T-helper 17 cell (primary cell): ENCODE measurements at places on chromosomes 5 and 9. TPM values are rescaled to one million over a fixed set of nuclear protein-coding genes. Genes with fewer than 3 reads are reported as not detected.
A peak's percentile ranks its signal among the peaks of the same experiment; 100 is the strongest.

The ADRA1B gene
- not detected for total RNA-seq

The WHRN gene
- 18.2 TPM for total RNA-seq

The IFNA13 gene
- total RNA-seq: not detected

The PAXX gene
- total RNA-seq: 89.9 TPM

DNA sequence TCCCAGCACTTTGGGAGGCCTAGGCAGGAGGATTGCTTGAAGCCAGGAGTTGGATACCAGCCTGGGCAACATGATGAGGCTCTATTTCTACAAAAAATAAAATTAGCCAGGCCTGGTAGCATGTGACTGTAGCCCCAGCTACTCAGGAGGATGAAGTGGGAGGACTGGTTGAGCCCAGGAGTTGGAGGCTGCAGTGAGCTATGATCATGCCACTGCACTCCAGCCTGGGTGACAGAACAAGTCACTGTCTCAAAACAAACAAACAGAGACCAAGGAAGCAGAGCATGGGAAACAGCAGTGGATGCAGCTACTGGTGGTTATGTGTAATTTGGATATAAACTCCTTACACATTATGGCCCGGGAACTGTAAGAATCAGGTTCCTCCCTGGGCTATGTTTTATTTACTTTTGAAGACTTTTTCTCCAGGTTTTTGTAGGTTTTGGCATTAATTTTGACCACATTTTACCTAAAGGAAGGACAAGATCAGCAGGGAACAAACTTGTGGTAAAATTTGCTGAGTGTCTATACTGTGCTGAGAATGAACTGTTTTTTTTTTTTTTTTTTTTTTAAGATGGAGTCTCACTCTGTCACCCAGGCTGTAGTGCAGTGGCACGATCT is 8.3 kb downstream of the KIF2A start:
- DNase-seq: no peak

GRCh38 chr5:116896001-116896400 is 321.4 kb upstream of the SEMA6A start:
- DNase-seq: no peak

DNA sequence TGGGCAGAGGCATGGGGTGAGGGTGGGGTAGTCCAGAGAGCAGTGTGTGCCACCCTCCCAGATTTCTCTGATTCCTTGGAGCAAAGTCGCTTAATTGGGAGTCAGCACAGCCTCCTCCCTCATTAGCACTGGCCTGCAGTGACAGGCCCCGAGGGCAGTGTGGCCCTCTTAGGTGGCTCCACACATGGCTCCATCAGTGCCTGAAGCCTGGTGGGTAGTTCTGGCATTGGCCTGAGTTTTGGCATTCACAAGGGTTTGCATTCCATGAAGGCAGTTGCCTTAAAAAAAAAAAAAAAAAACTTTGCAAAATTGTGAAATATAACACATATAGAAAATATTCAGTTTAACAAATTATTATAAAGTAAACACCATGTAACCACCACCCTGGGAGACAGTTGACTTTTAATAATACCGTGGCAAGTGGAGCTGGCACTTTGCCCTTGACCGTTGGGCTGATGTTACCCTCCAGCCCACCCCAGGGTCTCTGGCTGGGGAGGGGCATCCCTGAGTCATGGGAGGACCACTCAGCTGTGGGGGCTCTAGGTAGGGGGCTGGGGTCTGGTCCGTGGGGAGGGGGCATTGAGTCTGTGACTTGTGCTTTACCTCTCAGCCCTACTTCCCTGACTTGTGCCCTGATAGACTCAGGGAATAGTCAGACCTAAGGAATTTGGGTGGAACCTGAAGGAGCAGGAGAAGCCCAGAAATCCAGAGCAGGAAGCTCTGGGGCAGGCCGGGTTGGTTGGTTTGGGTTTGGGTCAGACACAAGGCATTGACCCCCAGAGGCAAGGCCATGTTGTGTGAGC is 51.3 kb upstream of the PITX1 start:
- DNase-seq: no peak

GRCh38 chr9:84315278-84315877 is 25.2 kb downstream of the SLC28A3 start:
- peak; percentile 38 for DNase-seq
